ENCODE measurements at places on chromosomes 6 and 20.
A peak's percentile ranks its signal among the peaks of the same experiment; 100 is the strongest.

DNA sequence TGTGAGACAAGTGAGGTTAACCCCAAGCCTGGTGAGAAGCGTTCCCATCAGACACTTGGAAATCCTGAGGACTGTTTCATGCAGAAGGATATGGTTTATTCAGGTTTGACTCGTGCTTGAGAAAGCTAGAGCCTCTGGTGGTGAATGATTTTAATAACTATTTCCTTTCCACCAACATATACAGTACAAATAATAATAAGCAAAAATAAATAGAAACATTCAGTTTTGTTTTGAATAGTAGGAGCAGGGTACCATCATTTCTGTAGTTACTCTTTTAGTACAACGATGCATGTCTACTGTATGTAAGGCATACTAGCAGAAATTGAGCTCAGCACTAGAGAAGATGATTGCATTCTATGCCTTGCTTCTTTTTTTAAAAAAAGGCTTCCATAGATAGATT is 33.5 kb downstream of the PLG start:
- no peak for DNase-seq
- no peaks in the 10 kb centered on the region for H3K36me3 ChIP-seq
- H3K4me3 ChIP-seq = no peak overlapping the region
- H3K27ac ChIP-seq = no peak overlapping the region

DNA sequence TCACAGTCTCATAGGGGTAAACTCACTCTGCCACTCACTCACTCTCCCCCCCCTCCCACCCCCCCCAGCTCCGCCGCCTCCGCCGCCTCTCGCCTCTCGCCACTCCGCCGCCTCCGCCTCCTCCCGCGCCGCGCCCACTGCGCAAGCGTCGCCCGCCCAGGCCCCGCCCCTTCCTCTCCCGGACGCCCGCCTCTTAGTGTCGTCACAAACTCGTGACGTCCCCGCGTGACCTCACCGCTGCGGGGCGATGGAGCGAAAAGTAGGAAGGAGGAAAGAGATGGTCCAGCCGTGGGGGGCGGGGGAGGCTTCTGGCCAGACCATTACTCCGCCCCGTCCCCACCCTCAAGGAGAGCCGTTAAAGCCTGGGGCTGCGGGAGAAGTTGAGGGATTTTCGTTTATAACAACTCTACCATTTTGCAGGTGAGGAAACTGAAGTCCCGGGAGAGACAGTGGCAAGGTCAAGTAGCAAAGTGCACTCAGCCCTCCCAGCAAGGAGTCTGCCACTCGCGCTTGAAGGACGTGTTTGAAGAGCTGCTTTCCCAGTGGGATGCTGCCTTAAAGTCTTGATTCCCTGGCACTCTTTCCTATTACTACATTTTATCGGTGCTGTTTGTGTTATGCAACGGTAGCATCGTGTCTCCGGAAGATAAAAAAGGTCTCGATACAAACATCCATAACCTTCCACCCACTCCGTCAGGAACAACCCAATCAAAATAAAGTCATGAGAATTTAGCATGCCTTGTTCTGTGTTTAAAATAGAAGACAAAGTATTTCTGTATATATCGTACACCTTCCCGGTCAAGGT is at the start of gene ILRUN:
ILRUN (minus strand) TSS at position 29 of the 805 bp plus-strand sequence. CDS start 164 bp downstream, outside the sequence.
- H3K27me3 ChIP-seq = no peaks in the 10 kb centered on the region
- H3K4me3 ChIP-seq = peak within 1 kb of the TSS; percentile 99
- peak within 1 kb of the TSS; percentile 96 for H3K27ac ChIP-seq
- H3K4me1 ChIP-seq = peaks cover 24% of the 10 kb centered on the region
- peak; percentile 99 for DNase-seq

DNA sequence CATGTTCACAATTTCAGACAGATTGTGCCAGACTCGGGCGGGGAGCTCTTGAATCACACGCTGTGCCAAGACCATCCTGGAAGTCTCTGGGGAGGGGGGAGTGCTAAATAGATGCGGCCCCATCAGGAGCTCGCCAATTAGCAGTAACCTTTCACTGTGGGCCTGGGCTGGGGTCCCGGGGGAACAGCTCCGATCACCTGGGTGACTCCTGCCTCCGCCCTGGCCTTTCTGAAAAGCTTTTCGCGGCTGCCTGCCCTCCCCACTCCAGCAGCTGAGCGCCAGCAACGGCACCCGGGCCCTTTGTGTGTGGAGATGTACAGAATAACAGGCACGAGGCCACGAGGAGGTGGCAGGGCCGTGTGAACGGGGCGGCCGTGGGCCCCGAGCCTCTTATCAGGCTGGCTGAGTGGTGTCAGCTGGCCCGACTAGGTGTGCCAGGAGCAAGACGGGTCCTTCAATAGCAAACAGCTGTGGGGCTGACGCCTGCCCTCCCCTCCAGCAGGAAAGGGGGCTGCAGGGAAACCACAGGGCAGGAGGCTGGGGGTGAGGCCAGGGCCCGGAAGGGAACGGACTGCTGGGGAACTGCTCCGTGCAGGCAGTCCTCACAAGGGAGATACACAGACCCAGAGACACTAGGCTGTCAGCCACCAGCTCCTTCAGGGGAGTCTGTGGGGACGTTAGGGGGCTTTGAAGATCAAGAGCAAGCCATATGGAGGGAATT is 56.8 kb downstream of the NOL4L start:
- peaks cover 2% of the 10 kb centered on the region for H3K36me3 ChIP-seq
- no peak for DNase-seq
- H3K27me3 ChIP-seq = no peaks in the 10 kb centered on the region
- no peak overlapping the region for H3K27ac ChIP-seq

DNA sequence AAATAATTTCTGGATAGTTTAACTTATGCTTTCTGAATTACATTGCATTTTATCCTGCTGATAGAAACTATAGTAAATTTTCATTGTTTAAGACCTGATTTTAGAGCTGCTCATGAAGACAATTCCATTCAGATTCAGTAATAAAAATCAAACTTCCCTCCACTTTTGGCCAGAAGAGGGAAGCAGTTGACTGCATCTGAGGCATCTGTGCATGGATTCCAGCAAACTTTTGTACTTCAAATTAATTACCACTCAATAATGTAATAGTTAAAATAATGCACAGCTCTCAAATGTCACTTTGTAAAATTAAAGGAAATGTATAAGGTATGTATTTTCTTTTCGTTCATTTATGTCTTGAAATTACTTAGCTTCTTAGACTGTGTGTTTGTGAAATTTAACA is 64.2 kb upstream of the SLC35B3 start:
- no peaks in the 10 kb centered on the region for H3K27me3 ChIP-seq
- no peak overlapping the region for H3K4me3 ChIP-seq
- H3K36me3 ChIP-seq = no peaks in the 10 kb centered on the region
- H3K27ac ChIP-seq = no peak overlapping the region

GRCh38 chr6:29945281-29945820 is 3.0 kb downstream of the HLA-A start:
- DNase-seq = peak; percentile 33
- no peaks in the 10 kb centered on the region for H3K27me3 ChIP-seq
- H3K36me3 ChIP-seq = peaks cover 50% of the 10 kb centered on the region
- peak overlapping the region; percentile 72 for H3K4me3 ChIP-seq
- no peak overlapping the region for H3K27ac ChIP-seq
- H3K4me1 ChIP-seq = peaks cover 50% of the 10 kb centered on the region

- H3K4me3 ChIP-seq = no peak overlapping the region
- peaks cover 3% of the 10 kb centered on the region for H3K27me3 ChIP-seq
- no peaks in the 10 kb centered on the region for H3K4me1 ChIP-seq
- H3K27ac ChIP-seq = no peak overlapping the region
Measured at GRCh38 chr6:145045582-145045981, 689.7 kb downstream of the EPM2A start.

GRCh38 chr20:22584922-22585785 is 782 bp upstream of the FOXA2 start:
- H3K27ac ChIP-seq = no peak overlapping the region
- peaks cover 44% of the 10 kb centered on the region for H3K27me3 ChIP-seq
- H3K36me3 ChIP-seq = no peaks in the 10 kb centered on the region
- H3K4me1 ChIP-seq = peaks cover 6% of the 10 kb centered on the region
- no peak for DNase-seq

DNA sequence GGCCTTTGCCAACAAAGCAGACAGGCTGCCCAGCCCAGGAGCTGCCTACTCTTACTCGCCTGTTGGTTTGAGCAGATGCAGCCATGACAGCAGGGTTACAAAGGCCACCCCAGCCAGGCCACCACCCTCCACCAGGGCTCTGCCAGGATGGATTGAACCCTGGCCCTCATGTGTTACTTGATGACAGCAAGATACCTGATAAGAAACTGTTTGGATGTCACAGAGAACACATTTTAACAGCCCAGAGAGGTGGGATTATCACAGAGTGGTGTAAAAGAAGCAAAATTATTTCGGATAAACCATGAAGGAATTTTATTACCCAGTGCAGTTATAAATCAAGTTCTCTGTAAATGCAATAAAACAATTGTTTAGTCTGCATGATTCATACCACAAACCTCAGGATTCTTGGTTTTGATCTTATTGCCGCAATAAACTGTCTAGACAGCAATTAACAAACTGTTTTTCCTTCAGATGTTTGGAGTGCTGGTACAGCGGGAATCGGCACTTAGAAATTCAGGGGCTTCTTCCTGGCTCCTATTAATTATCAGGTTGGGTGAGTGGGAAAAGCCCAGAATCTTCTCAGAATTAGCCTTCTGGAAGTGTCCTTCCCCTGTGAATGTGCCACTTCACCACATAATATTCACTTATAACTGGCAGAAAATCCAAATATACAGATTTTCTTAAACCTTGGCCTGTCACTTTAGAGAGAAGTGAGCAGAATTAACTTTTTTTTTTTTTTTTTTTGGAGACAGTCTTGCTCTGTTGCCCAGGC is 58.0 kb upstream of the SALL4 start:
- no peak overlapping the region for H3K4me3 ChIP-seq
- no peak overlapping the region for H3K27ac ChIP-seq
- H3K36me3 ChIP-seq = no peaks in the 10 kb centered on the region
- H3K4me1 ChIP-seq = no peaks in the 10 kb centered on the region

DNA sequence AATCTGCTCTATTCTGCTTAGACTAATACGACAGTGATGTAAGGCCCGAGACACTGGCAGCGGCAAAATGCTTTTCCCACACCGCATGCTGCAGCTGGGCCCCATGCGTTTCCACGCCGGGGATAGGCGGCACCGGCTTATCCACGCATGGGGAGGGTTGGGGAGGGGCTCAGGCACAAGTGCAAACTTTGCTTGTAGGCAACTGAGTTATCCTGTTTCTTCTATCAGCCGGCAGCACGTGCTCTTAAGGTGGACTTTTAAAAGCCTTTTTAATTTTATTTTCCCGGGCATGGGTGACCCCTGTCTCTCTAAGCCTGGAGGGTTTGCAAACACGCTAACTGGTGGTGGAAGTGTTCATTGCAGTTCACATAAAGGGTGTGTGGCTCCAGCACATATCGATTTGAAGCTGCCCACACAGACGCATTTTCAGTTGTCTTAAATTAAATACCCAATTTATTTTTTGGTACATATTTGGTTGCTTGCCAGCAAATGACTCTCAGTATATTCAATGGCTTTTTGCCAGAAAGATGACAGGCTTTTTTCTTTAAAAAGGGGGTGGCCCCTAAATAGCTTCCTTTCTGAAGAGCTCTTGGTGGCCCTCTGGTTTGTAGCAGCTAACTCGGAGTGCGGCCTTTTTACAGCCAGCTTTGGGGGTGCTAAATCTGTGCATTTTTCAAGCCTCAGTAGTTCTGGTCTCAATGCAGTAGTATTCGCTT is 561.8 kb upstream of the AGPAT4 start:
- H3K27ac ChIP-seq = no peak overlapping the region
- no peak for DNase-seq
- H3K4me1 ChIP-seq = no peaks in the 10 kb centered on the region
- no peak overlapping the region for H3K4me3 ChIP-seq
- no peaks in the 10 kb centered on the region for H3K36me3 ChIP-seq

DNA sequence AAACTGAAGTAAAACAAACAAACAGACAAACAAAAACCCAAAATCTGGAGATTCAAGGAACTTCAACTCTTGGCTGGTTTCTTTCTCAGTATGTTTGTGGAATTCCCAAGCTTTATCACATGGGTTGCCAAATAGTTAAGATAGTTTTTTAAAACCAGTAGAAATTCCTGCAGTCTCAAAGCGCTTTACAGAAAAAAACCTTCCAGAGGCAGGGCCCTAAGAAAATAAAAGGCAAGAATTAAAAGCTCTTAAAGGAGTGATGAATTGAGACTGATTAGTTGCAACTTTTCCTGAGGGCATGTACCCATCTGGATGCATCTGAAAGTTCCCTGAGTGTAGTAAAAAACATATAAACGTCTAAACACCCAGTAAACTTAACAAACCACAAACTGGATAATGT is 25.9 kb upstream of the PTCHD4 start:
- H3K27ac ChIP-seq = no peak overlapping the region
- no peak overlapping the region for H3K4me3 ChIP-seq
- no peaks in the 10 kb centered on the region for H3K27me3 ChIP-seq

DNA sequence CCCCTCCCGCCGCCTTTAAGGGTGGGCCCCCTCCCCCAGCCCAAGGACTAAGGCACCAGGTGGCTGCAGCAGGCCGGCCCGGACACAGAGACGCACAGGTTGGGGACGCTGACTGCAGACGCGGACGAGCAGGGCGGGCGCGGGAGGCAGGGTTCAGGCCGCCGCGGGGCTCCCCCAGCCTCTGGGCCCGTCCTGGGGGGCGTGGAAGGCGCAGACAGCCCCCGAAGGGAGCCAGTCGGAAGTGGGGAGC is 9.3 kb downstream of the DUSP15 start:
- DNase-seq = no peak
- H3K27ac ChIP-seq = no peak overlapping the region
- no peaks in the 10 kb centered on the region for H3K36me3 ChIP-seq
- peak overlapping the region; percentile 51 for H3K4me3 ChIP-seq
- peaks cover 18% of the 10 kb centered on the region for H3K27me3 ChIP-seq
- peaks cover 19% of the 10 kb centered on the region for H3K4me1 ChIP-seq

DNA sequence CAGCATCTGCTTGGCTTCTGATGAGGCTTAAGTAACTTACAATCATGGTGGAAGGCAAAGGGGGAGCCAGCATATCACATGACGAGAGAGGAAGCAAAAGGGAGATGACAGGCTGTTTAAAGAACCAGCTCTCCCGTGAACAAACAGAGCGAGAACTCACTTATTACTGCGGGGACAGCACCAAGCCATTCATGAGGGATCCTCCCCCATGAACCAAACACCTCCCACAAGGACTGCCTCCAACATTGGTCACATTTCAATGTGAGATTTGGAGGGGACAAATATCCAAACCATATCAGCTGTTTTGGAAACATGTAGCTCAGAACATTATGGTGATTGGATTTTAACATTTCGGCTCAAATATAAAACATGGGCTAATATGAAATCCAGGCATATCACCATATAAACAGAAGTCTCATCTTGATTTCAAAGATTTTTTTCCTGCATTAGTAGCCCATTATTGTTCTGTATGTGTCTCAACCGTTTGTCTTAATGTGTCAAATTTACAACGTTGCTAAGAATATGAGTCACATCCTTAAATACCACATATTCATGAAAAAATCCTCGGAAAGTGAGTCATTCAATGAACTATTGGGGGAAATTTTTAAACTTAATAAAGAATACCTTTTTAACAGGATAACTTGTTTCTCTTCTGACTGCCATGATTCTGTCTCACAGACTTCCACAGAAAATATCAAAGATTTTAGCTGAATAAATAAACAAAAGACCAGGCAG is 894.3 kb downstream of the TFAP2A start:
- H3K4me3 ChIP-seq = no peak overlapping the region
- H3K4me1 ChIP-seq = no peaks in the 10 kb centered on the region
- H3K36me3 ChIP-seq = no peaks in the 10 kb centered on the region
- DNase-seq = no peak

- no peak overlapping the region for H3K27ac ChIP-seq
- no peak for DNase-seq
- peaks cover 72% of the 10 kb centered on the region for H3K4me1 ChIP-seq
Measured at GRCh38 chr6:37620519-37620918, 77.2 kb downstream of the MDGA1 start.

- H3K4me1 ChIP-seq = no peaks in the 10 kb centered on the region
- H3K27ac ChIP-seq = no peak overlapping the region
- H3K27me3 ChIP-seq = no peaks in the 10 kb centered on the region
- no peak for DNase-seq
- H3K4me3 ChIP-seq = no peak overlapping the region
Measured at GRCh38 chr6:122109075-122109474, 290.4 kb upstream of the HSF2 start.

All from B cell (primary cell).